Activated T-helper 17 cell treated with anti-CD3 and anti-CD28 coated beads, Interleukin-2, amount 50 U/mL, for 72 hours (primary cell): ENCODE measurements at places on chromosomes 5 and 9. TPM values are rescaled to one million over a fixed set of nuclear protein-coding genes. Genes with fewer than 3 reads are reported as not detected.

DNA sequence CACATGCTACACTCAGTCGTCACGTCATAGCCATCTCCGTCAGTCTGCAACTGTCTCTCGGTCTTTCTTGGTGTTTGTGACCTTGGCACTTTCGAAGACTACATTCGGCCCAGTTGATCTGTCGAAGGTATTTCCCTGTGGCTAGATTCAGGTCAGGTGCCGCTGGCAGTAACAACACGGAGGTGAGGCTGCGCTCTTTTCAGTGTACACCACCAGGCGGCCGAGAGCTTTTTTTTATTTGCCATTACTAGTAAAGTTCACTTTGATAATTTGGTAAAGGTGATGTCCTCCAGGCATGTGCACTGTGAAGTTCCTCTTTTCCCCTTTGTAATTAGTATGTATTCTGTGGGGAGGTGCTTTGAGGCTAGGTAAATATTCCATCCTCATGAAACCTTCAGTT is 49.7 kb downstream of the RNF130 start:
- no peak for ATAC-seq

DNA sequence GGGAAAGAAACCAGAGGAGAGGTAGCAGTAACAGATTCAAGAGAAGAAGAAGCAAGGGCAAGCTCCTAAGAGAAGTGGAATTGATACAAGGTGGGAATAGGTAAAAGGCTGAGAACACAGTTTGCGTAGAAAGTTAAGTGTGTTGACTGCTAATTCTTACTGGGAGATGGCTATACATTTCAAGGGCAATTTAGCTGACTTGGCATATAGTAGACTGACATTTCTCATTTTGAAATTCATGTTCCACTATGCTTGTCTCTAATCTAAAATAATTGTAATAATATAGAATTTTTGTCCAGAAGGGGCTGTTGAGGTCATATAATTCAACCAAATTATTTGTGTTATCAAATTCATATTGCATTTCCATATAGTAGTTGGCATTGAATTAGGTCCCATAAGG is 144.0 kb downstream of the ATG10 start:
- no peak for ATAC-seq

GRCh38 chr5:9878206-9878605 is 248.1 kb upstream of the TAS2R1 start:
- ATAC-seq = no peak

DNA sequence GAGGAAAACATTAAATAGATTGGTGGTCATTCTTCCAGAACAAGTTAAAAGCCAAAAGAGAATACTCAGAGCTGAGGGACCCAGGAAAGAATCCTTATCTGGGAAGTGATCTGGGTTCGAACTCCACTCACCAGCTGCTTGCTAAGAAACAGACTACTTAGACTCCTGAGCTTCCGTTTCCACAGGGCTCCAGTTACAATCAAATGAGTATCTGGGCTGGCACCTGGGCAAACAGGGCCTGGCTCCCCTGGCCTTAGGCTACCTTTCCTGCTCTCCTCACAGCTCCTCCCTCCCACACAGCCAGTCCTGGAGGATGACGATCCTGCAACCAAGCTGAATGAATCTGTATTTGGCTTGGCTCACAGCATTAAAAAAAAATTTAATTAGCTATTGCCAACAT is 2.5 kb downstream of the MAPK9 start:
- ATAC-seq = no peak

The DNAI1 gene
- not detected for total RNA-seq

The IL4 gene
- total RNA-seq = not detected

The CDKN2A gene
- total RNA-seq = 6.4 TPM
